ENCODE measurements at places on chromosomes 1 and 21. TPM values are rescaled to one million over a fixed set of nuclear protein-coding genes. Genes with fewer than 3 reads are reported as not detected.

GRCh38 chr1:45843474-45843905, 40.1 kb downstream of the MAST2 start:
- H3K4me1 ChIP-seq: no peaks in the 10 kb centered on the region
- H3K27me3 ChIP-seq: no peaks in the 10 kb centered on the region
- no peak for DNase-seq
- no peak overlapping the region for H3K27ac ChIP-seq
- no peaks in the 10 kb centered on the region for H3K36me3 ChIP-seq

- no peaks in the 10 kb centered on the region for H3K36me3 ChIP-seq
- H3K27ac ChIP-seq: no peak overlapping the region
- no peaks in the 10 kb centered on the region for H3K27me3 ChIP-seq
- DNase-seq: peak; percentile 85
These were observed 70.8 kb upstream of the RHOU start for GRCh38 chr1:228664399-228664914.

DNA sequence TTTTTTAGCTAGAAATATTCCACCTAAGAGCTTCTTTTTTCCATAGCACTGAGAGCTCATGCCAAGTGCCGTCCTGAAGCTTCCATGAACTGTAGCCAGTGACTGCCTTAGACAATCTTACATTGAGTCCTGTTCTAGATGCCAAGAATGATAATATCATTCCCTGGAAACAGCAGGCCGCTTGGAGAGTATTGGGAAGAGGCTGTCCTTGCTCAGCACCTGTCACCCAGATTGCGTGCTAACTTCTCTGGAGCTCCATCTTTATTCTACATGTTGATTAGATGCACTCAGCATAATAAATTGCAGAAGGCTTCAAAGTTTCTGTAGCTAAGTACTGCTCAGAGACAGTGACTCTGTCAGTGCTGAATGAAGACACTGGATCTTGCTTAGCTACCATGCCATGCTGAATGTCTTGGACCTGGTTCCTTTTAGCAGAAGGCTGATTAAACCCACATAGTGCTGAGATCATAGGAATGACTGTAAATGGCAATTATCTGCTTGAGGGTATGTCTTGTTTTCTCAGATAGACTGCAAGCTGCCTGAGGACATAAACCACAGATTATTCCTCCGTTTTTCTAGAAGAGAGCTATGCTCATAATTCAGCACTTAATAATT, 83.1 kb upstream of the IRF2BP2 start:
- H3K27me3 ChIP-seq: no peaks in the 10 kb centered on the region
- H3K4me3 ChIP-seq: no peak overlapping the region
- H3K27ac ChIP-seq: no peak overlapping the region
- no peaks in the 10 kb centered on the region for H3K4me1 ChIP-seq
- H3K36me3 ChIP-seq: no peaks in the 10 kb centered on the region

- no peaks in the 10 kb centered on the region for H3K27me3 ChIP-seq
- no peaks in the 10 kb centered on the region for H3K4me1 ChIP-seq
- H3K4me3 ChIP-seq: no peak overlapping the region
- H3K36me3 ChIP-seq: no peaks in the 10 kb centered on the region
These were observed 43.2 kb upstream of the ACTL8 start for GRCh38 chr1:17711941-17712340.

DNA sequence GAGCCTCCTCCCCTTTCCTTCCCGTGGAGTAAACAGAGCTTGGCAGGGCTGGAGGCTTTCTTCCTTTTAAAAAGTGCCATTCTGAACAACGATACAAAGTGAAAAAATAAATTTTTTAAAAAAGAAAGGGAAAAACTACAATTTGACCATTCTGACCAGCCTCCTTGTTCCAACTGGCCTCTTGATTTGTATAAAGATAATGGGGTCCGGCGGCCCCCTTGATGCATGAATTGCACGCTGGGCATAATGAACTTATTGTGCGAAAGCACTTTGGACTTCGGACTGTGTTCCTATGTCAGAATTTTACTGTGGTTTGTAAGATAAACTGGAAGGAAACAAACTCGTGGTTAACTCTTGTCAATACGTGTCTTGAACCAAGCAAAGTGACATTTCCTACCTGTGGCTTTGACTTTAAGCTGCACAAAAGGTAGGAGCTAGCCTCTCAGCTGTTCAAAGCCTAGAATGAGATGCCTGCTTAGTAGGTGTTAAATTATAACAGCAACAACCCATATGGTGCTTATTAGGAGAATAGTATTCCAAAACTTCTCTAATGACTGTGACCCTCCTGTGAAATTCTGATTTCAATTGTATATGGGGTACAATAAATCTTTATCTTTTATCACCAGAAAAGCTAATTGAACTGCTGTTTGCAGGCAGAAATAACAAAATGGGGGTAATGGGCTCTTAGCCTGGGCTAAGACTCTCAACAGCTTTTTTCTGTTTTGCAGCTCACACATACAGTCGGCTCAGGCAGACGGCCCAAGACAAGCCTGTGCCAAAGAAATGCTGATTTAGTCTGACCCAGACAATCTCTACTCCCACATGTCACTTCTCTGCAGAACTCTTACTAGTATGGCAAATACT, 9.3 kb downstream of the IRF2BP2 start:
- H3K36me3 ChIP-seq: peaks cover 1% of the 10 kb centered on the region
- no peaks in the 10 kb centered on the region for H3K4me1 ChIP-seq
- no peaks in the 10 kb centered on the region for H3K27me3 ChIP-seq
- peak overlapping the region; percentile 100 for H3K27ac ChIP-seq
- peak; percentile 58 for DNase-seq

- no peak overlapping the region for H3K4me3 ChIP-seq
- no peak overlapping the region for H3K27ac ChIP-seq
- H3K4me1 ChIP-seq: no peaks in the 10 kb centered on the region
- H3K27me3 ChIP-seq: no peaks in the 10 kb centered on the region
- H3K36me3 ChIP-seq: no peaks in the 10 kb centered on the region
These were observed 4.1 kb downstream of the KRTAP12-1 start for GRCh38 chr21:44677881-44678280.

DNA sequence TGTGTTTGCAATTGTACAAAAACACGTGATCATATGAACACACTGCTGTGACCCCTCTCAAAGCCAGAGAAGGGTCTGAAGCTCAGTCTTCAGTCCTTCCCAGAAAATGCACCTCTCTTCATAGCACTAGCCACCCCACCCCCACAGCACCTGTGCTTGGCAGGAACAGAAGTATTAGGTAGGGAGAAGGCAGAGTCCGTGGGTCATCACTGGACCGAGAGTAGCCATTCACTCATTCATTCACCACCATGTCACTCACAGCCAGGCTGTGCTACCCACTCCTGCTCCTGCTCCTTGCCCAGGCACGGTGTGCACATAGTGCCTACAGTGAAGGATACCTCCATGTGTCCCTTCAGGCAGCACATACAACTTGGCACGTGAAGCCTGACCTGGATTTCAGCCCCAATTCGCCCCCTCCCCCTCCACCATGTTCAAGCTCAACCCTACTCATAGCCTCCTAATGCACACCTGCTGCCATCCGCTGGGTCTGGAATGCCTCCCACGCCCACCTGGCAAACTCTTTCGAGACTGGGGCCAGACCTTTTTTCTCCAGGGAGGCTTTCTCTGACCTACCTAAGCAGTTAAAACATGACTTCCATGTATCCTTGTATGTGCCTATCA, 81.9 kb upstream of the GALNT2 start:
- DNase-seq: no peak
- no peaks in the 10 kb centered on the region for H3K4me1 ChIP-seq
- H3K36me3 ChIP-seq: no peaks in the 10 kb centered on the region
- H3K27ac ChIP-seq: no peak overlapping the region
- no peak overlapping the region for H3K4me3 ChIP-seq

DNA sequence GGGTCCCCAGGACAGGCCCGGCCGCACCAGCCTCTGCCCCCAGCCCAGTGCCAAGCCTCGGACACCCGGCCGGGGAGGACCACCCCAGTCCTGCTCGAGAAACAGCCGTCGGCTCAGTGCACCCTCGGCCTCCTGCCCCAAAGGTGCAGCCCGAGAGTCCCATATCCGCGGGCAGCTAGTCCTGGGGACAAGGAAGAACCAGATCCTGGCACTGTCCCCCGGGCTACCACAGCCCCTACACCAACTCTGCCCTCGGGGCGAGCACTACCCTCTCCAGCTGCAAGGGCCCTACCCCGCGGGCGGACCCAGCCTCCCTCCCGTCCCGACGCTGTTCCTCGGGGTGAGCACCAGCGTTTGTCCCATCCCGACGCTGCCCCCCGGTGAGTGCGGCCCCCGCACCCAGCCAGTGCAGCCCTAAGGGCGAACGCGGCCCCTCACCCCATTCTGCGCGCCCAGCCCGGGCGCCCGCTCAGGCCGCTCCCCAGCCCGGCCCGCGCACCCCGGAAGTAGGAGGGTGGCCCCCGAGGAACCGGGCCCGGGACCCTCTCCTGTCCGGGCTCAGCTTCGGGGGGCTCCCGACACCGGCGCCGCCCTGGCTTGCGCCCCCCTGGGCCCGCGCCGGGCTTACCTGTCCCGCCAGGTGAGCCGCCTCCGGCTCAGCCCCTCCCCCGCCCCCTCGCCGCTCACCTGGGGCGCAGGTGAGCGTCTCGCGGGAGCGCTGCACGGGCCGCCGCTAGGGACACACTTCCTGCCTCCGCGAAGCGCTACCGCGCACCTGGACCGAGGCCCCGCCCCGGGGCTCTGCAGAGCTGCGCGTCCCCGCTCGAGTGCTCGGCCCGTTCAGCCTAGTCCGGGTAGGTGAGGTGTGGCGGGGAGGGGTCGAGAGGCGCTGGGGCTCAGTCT, at the start of gene KDF1:
Gene KDF1 (minus strand): TSS at position 747 of the 903 bp plus-strand sequence. CDS start 8,088 bp downstream, outside the sequence.
- no peak within 1 kb of the TSS for H3K27ac ChIP-seq
- H3K4me1 ChIP-seq: no peaks in the 10 kb centered on the region
- no peak for DNase-seq
- peaks cover 16% of the 10 kb centered on the region for H3K27me3 ChIP-seq
- H3K4me3 ChIP-seq: peak within 1 kb of the TSS; percentile 43

- H3K4me1 ChIP-seq: no peaks in the 10 kb centered on the region
- H3K27me3 ChIP-seq: no peaks in the 10 kb centered on the region
- no peak overlapping the region for H3K27ac ChIP-seq
- no peak overlapping the region for H3K4me3 ChIP-seq
- no peaks in the 10 kb centered on the region for H3K36me3 ChIP-seq
These were observed 81.3 kb upstream of the LYST start for GRCh38 chr1:235947989-235948388.

GRCh38 chr1:232890340-232890943, 60.0 kb upstream of the NTPCR start:
- H3K4me1 ChIP-seq: no peaks in the 10 kb centered on the region
- H3K27ac ChIP-seq: no peak overlapping the region
- H3K27me3 ChIP-seq: no peaks in the 10 kb centered on the region

GRCh38 chr1:172940174-172940855, 110.4 kb downstream of the TNFSF18 start:
- no peaks in the 10 kb centered on the region for H3K27me3 ChIP-seq
- H3K36me3 ChIP-seq: no peaks in the 10 kb centered on the region
- no peak overlapping the region for H3K4me3 ChIP-seq

- H3K4me3 ChIP-seq: no peak overlapping the region
- no peaks in the 10 kb centered on the region for H3K27me3 ChIP-seq
- DNase-seq: no peak
These were observed 2.6 kb downstream of the BCAR3 start for GRCh38 chr1:93678946-93679480.

DNA sequence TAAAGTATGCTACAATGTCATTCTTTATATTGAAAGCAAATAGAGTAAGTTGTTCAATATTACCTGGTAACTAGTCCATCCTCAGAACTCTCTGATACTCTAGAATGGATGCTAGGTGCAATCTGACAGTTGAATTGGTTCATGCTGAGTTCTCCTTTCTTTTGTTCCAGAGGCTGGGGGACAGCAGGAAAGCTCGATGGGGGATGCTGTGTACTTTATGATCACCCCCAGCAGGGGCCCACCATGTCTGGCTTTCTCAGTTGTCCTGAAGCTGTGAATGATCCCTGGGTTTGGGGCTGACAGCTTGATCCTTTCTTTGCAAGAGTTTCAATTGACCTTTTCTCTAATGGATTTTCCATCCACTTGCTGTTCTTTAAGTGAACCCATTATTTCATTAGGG, 22.5 kb downstream of the FMN2 start:
- H3K36me3 ChIP-seq: no peaks in the 10 kb centered on the region
- H3K27me3 ChIP-seq: no peaks in the 10 kb centered on the region
- DNase-seq: no peak
- H3K27ac ChIP-seq: no peak overlapping the region
- no peak overlapping the region for H3K4me3 ChIP-seq

DNA sequence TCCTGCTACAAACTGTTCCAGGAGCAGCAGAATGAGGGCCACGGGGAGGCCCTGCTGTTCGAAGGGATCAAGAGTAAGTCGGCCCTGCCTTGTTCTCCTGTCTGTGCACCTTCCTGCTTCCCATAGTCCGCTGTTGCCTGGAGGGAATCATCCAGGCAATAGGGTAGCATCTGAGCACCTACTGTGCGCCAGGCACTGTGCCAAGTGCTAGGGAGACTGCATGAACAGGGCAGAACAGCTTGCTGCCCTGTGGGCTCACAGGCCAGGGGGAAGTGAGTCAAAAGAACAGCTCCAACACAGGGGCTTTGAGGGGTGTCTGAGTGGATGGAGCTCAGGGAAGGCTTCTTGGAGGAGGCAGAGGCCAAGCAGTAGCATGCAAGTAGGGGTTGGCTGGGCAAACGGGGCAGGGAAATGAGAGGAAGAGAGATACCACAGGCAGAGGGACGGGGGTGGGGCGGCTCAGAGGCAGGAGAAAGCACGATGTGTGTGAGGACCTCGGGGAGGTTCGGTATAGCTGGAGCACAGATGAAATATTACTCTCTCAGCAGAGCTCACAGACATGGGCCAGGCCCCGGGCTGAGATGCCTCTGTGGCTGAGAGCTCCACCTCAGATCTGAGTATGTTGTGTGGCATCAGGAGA, 15.5 kb upstream of the PADI6 start:
- no peak for DNase-seq
- H3K27me3 ChIP-seq: no peaks in the 10 kb centered on the region
- H3K4me3 ChIP-seq: no peak overlapping the region

GRCh38 chr1:58911841-58912499, 128.1 kb upstream of the JUN start:
- no peak overlapping the region for H3K4me3 ChIP-seq
- DNase-seq: peak; percentile 7
- H3K36me3 ChIP-seq: no peaks in the 10 kb centered on the region

- no peaks in the 10 kb centered on the region for H3K36me3 ChIP-seq
- DNase-seq: no peak
- H3K27ac ChIP-seq: no peak overlapping the region
- no peaks in the 10 kb centered on the region for H3K4me1 ChIP-seq
- no peak overlapping the region for H3K4me3 ChIP-seq
These were observed 34.5 kb downstream of the NTNG1 start for GRCh38 chr1:107175102-107175909.

SCP2 gene
- total RNA-seq: 67.1 TPM

SPRR2E gene
- not detected for total RNA-seq

ATP1A4 gene
- total RNA-seq: not detected

LCE5A gene
- total RNA-seq: not detected

SPRR2D gene
- not detected for total RNA-seq

PRKCZ gene
- total RNA-seq: 15.3 TPM
